ENCODE measurements at places on chromosomes 2 and 18.

DNA sequence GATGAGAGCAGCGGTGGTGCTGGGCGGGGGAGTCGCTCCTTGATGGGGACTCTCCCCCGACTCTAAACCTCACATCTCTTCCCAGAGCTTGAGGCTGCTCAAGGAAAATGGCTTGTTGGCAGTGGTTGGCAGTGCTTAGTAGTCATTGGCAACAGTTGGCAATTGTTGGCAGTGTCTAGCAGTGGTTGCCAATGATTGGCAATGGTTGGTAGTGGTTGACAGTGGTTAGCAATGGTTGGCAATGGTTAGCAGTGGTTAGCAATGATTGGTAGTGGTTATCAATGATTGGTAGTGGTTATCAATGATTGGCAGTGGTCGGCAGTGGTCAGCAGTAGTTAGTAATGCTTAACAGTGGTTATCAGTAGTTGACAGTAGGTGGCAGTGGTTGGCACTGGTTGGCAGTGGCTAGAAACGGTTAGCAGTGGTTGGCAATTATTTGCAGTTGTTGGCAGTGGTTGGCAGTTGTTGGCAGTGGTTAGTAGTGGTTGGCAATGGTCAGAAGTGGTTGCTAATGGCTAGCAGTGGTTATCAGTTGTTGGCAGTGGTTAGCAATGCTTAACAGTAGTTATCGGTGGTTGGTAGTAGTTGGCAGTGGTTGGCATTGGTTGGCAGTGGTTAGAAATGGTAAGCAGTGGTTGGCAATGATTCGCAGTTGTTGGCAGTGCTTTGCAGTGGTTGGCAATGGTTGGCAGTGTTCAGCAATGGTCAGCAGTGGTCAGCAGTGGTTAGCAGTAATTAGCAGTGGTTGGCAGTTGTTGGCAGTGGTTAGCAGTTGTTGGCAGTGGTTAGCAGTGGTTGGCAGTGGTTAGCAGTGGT, 85.4 kb upstream of the OTOS start:
- DNase-seq, result no peak

DNA sequence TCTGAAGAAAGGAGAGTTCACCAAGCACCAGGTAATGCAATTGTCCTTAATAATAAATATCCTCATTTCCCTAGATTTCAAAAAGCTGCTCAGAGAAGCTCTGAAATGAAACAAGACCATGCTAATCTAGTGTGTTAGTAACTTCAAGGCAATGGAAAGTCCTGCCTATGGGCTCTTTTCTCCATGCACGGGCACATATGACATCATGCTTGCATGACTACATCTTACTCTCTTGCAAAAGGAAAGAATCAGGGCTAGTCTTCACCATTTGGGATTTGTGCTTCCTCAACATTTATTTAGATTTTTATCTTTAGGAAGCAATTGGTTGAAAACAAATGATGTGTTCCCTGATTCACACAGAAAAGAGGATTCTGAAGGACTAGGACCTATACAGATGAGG, 204.0 kb upstream of the POU3F3 start:
- DNase-seq, result no peak

GRCh38 chr2:149561309-149561926, 26.2 kb downstream of the MMADHC start:
- no peak for DNase-seq

DNA sequence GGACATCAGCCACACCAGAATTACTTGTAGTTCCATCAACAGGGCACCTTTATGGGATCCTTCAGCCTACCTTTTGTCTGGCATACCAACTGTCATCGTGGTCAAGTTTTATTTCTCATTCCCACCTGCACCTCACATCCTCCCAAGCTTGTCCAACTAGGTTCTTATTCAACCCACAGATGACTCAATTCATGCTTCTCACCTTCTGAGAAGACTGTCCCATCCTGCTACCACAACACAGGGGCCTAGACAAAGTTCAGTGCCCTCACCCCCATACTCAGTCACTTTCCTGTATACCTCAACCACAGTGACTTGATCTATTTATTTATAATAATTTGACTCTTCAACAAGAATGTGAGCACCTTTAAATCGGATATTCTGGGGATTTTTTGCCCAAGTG, 114.4 kb upstream of the ACVR1C start:
- DNase-seq, result no peak

DNA sequence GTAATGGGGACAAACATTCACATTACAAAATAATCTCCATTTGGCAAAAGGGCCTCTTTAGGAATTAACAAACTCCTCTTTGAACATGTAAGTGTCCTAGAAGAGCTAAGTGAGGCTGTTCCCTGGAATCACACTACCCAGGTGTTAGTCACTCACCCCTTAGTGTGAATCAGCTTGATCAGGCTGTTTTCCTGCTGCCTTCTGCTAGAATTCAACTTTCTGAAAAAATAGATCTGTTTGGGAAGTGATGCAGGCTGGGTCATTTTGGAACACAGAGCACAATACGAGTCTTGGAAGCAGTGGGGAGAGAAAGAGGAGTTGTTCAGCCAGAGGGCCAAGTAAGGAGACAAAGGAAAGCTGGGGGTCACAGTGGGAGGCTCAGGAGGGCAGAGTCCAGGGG, 40.0 kb downstream of the TTC32 start:
- no peak for DNase-seq

DNA sequence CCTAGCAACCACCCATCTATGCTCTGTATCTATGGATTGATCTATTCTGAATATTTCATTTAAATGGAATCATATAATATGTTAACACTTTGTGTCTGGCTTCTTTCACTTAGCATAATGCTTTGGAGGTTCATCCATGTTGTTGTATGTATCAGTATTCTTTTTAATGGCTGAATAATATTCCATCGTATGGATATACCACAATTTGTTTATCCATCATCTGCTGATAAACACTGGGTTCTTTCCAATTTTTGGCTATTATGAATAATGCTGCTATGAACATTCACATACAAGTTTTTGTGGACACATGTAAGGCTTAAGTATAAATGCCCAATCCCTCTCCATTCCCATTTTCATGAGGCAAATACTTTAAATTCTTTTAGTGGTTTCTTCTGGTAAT, 52.9 kb downstream of the MRPL33 start:
- no peak for DNase-seq

DNA sequence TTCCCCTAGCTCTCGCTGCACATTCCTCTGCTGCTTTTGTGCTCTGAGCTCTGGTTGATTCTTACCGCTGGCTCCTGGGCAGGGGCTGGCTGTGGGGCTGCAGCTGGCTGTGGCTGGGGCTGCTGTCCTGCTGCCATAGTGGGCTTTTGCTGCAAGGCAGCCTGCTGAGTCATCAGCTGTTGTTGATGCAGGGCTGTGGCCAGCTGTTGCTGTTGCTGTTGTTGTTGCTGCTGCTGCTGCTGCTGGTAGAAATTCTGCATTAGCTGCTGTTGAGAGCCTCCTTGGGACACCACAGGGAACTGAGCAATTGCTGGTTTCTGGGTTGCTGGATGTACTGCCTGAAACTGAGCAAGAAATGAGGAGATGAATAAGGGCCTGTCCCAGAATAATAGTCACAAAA, 77.2 kb upstream of the NFU1 start:
- no peak for DNase-seq

GRCh38 chr2:85786865-85787264, 33.1 kb downstream of the ATOH8 start:
- DNase-seq, result no peak

GRCh38 chr2:63861220-63861822, 19.6 kb downstream of the UGP2 start:
- no peak for DNase-seq

DNA sequence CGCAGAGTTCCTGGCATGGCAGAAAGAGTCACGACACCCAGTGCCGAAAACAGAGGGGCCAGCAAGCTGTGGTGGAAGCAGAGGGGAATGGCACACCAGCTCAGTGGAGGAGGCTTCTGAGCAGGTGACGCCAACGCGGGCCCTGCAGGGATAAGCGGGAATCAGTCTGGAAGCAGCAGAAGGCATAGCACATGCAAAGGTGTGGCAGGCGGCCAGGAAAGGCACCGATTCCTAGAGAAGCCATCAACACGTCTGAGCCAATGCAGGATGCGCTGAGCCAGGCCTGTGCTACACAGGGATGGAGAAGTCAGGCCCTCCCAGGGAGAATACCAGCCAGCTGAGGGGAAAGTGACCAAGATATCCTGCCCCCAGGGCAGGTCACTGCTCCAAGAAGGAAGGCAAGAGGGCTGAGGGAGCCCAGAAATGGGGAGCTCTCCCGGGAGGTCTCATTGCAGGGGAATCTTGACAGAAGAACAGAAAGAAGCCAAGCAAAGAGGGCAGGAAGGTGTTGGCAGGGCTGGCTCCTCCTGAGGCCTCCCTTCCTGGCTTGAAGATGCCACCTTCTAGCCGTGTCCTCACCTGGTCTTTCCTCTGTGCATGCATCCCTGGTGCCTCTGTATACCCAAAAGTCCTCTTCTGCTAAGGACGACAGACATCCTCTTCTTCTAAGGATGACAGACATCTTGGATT, 16.3 kb downstream of the TEX51 start:
- DNase-seq, result no peak

DNA sequence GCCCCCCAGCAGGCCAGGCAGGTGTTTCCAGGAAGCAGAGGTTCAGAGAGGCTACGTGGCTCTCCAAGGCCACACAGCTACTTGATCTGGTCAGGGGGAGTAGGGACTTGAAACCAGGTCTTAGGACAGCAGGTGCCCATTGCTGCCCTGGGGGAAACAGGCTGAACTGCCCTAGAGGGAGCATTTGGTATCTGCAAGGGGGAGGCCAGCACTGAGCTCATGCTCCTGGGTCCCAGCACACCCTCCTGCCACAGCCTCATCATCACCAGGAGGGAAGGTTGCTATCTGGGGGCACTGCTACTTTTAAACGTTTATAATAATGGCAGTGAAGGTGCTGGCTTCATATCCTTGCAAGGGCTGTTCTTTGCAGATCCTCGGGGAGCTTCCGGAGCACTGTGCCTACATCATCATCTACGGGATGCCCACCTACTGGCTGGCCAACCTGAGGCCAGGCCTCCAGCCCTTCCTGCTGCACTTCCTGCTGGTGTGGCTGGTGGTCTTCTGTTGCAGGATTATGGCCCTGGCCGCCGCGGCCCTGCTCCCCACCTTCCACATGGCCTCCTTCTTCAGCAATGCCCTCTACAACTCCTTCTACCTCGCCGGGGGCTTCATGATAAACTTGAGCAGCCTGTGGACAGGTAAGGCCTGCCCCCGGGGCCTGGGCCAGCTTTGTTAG, 36.1 kb downstream of the ABCG8 start:
- no peak for DNase-seq

DNA sequence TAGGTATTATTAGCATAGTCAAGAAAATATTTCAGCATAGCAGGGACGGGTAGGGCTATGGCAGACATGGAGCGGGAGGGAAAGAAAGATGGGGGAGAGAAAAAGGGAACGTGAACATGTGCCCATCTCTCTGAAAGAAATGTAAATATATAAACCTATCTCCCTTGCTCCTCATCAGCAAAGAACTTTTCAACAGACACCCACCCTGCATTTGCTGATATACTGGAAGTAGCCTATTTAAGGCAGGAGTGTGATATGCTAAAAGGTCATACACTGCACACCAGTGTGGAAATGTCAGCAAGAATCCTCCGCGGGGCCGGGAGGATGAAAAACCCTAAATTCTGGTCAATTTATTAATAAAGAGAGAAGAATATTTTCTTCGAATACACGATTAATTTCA, 1.7 kb downstream of the MBOAT2 start:
- DNase-seq, result no peak

GRCh38 chr2:64462171-64462570, 8.2 kb downstream of the LGALSL start:
- no peak for DNase-seq

GRCh38 chr2:241103176-241103595, 1.1 kb upstream of the MTERF4 start:
- no peak for DNase-seq

GRCh38 chr2:202411097-202411496, 35.0 kb downstream of the BMPR2 start:
- no peak for DNase-seq

GRCh38 chr2:188734691-188735090, 239.5 kb upstream of the COL3A1 start:
- DNase-seq, result no peak

GRCh38 chr18:49164738-49165137, 214.0 kb upstream of the SMAD7 start:
- no peak for DNase-seq

- DNase-seq, result no peak
Observed at GRCh38 chr2:48902521-48902920, 147.0 kb upstream of the LHCGR start.
